ENCODE measurements at places on chromosomes 7 and 10.

GRCh38 chr10:86657396-86658011 lies 3.2 kb downstream of the OPN4 start:
- no peak overlapping the region for H3K27ac ChIP-seq
- H3K27me3 ChIP-seq, result peaks cover 3% of the 10 kb centered on the region
- peaks cover 30% of the 10 kb centered on the region for H3K4me1 ChIP-seq
- no peak for DNase-seq
- H3K36me3 ChIP-seq, result no peaks in the 10 kb centered on the region

DNA sequence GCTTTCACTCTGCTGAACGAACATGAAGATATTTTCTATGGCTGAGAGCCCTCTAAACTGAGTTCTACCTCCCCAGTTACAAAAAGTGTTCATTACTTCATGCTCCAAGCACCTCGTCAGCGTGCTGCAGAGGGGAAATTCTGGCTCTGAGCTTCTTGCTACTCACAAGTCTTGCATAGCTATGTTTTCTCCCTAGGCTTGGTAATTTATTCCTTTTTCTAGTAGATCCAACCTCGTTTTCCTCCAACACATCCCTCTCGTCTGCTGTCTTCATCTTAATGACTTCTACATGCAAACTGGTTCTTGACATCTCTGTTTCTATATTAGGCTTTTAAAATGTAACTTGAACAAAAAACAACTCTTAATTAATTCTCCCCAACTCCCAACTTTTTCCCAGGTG lies 1034.5 kb downstream of the REEP3 start:
- H3K36me3 ChIP-seq, result no peaks in the 10 kb centered on the region
- H3K4me3 ChIP-seq, result no peak overlapping the region
- no peaks in the 10 kb centered on the region for H3K4me1 ChIP-seq
- no peak overlapping the region for H3K27ac ChIP-seq
- DNase-seq, result no peak

- peaks cover 19% of the 10 kb centered on the region for H3K36me3 ChIP-seq
- no peak overlapping the region for H3K27ac ChIP-seq
- no peak for DNase-seq
- no peak overlapping the region for H3K4me3 ChIP-seq
These were observed 59.4 kb upstream of the ASAH2 start for GRCh38 chr10:50310560-50311174.

DNA sequence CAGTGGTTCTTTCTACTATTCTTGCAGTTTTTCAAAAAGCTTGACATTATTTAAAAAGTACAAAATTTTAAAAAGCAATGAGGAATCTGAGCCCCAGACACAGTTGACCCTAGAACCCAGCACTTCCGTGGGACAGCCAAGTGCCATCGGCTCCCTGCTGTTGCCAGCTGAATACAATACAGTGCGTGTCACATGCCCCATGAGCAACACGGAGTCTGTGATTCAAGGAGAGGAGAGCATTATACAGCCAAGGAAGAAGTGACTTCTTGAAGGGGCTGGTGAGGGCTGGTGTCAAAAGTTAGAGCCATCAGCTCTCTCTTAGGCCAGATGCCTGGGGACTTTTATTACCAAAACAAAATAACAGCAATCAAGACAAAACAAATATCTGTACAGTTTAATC lies 123.0 kb upstream of the FGFR2 start:
- no peaks in the 10 kb centered on the region for H3K4me1 ChIP-seq
- no peak overlapping the region for H3K27ac ChIP-seq
- no peaks in the 10 kb centered on the region for H3K36me3 ChIP-seq

- DNase-seq, result no peak
- no peaks in the 10 kb centered on the region for H3K27me3 ChIP-seq
- H3K4me3 ChIP-seq, result no peak overlapping the region
- peaks cover 11% of the 10 kb centered on the region for H3K36me3 ChIP-seq
These were observed 21.8 kb downstream of the SEMA3C start for GRCh38 chr7:80896906-80897598.

- DNase-seq, result no peak
- peaks cover 2% of the 10 kb centered on the region for H3K27me3 ChIP-seq
- H3K27ac ChIP-seq, result no peak overlapping the region
- H3K4me1 ChIP-seq, result peaks cover 6% of the 10 kb centered on the region
These were observed 36.4 kb upstream of the SRRM3 start for GRCh38 chr7:76165106-76165972.

- H3K27ac ChIP-seq, result no peak overlapping the region
- H3K27me3 ChIP-seq, result peaks cover 4% of the 10 kb centered on the region
- no peak overlapping the region for H3K4me3 ChIP-seq
- no peaks in the 10 kb centered on the region for H3K36me3 ChIP-seq
These were observed 76.2 kb downstream of the NXPH1 start for GRCh38 chr7:8509621-8510020.

- DNase-seq, result no peak
- no peak overlapping the region for H3K27ac ChIP-seq
- H3K4me1 ChIP-seq, result peaks cover 17% of the 10 kb centered on the region
- no peak overlapping the region for H3K4me3 ChIP-seq
These were observed 220.2 kb downstream of the KCNMA1 start for GRCh38 chr10:77417359-77417758.

DNA sequence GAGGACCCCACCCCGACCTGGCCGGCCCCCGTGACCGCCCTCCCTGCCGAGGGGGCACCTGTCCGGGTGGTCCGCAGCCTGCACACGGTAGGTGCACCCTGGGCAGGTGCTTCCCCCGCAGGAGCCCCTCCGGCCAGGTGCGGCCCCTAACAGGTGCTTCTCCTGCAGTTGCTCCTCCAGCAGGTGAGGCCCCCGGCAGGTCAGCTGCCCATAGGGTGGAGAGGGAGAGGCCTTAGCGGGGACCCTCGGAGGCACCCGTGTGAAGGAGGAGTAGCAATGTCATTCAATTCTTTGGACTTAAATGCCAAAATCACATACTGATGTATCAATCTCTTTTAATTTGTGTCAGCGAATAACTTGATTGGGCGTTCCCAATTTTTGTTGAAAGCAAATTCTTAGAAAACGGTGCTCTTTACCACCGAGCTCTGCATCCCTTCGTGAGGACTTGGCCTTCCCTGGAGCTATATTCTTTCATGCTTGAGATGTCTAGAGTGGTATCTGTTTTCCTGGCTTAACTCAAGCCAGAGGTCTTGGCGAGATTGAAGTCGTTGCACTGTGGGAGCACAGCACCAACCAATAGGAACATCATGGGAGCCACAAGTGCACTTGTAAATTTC lies 738 bp upstream of the NCAPG2 start:
- no peaks in the 10 kb centered on the region for H3K27me3 ChIP-seq
- H3K27ac ChIP-seq, result peak overlapping the region; percentile 83
- H3K4me3 ChIP-seq, result peak overlapping the region; percentile 95
- peaks cover 24% of the 10 kb centered on the region for H3K4me1 ChIP-seq
- peak; percentile 39 for DNase-seq
- H3K36me3 ChIP-seq, result peaks cover 3% of the 10 kb centered on the region

- H3K36me3 ChIP-seq, result no peaks in the 10 kb centered on the region
- H3K27ac ChIP-seq, result peak overlapping the region; percentile 89
These were observed 2.6 kb upstream of the RFC2 start for GRCh38 chr7:74256491-74257408.

- H3K27me3 ChIP-seq, result no peaks in the 10 kb centered on the region
- H3K4me3 ChIP-seq, result no peak overlapping the region
- H3K27ac ChIP-seq, result peak overlapping the region; percentile 86
- H3K4me1 ChIP-seq, result peaks cover 2% of the 10 kb centered on the region
These were observed 20.6 kb upstream of the CABCOCO1 start for GRCh38 chr10:61642150-61642571.

DNA sequence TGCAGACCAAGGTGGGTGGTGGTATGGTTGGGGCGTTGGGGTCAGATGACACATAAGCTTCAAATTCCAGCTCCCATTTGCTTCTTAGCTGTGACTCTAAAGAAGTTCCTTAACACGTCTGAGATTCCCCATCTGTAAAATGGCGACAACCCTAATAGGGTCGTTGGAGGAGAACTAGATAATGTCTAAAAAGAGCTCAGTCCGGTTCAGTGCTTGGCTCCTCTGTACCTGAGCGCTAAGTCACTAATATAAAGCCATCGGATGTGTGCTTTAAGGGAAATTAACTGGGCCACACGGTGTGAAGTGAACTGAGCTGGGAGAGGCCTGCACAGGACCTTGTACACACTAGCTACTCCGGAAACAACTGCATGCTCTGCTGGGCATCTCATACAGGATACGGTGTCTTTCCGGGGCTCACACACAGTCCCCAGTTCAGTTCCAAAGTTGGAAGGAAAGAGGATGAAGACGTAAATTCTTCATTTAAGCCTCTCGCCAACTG lies 476 bp upstream of the ZFYVE27 start:
- DNase-seq, result no peak
- H3K4me1 ChIP-seq, result peaks cover 14% of the 10 kb centered on the region
- peak overlapping the region; percentile 53 for H3K27ac ChIP-seq
- H3K27me3 ChIP-seq, result no peaks in the 10 kb centered on the region
- no peak overlapping the region for H3K4me3 ChIP-seq
- H3K36me3 ChIP-seq, result peaks cover 16% of the 10 kb centered on the region

GRCh38 chr10:75137533-75138438 lies 26.3 kb downstream of the SAMD8 start:
- H3K27ac ChIP-seq, result peak overlapping the region; percentile 9
- no peaks in the 10 kb centered on the region for H3K36me3 ChIP-seq
- peak; percentile 84 for DNase-seq
- H3K4me3 ChIP-seq, result no peak overlapping the region
- H3K27me3 ChIP-seq, result no peaks in the 10 kb centered on the region
- no peaks in the 10 kb centered on the region for H3K4me1 ChIP-seq

DNA sequence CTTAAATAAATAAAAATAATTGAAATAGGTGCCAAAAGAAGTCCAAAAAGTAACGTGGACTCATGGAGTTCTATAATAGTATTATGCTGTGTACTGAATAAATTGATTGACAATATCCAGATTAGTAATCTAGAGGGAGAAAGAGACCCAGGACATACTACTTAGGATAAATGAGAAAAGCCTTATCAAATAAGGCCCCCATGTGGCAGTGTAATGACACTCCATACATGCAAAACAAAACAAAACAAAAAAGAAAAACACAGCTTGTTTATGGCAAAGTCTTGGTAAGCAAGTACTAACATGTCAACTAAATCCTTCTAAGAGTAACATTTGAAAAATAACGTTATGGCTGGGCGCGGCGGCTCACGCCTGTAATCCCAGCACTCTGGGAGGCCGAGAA lies 3.6 kb upstream of the RUNDC3B start:
- peak; percentile 1 for DNase-seq
- H3K27ac ChIP-seq, result no peak overlapping the region
- no peak overlapping the region for H3K4me3 ChIP-seq
- H3K27me3 ChIP-seq, result peaks cover 21% of the 10 kb centered on the region
- H3K36me3 ChIP-seq, result no peaks in the 10 kb centered on the region

DNA sequence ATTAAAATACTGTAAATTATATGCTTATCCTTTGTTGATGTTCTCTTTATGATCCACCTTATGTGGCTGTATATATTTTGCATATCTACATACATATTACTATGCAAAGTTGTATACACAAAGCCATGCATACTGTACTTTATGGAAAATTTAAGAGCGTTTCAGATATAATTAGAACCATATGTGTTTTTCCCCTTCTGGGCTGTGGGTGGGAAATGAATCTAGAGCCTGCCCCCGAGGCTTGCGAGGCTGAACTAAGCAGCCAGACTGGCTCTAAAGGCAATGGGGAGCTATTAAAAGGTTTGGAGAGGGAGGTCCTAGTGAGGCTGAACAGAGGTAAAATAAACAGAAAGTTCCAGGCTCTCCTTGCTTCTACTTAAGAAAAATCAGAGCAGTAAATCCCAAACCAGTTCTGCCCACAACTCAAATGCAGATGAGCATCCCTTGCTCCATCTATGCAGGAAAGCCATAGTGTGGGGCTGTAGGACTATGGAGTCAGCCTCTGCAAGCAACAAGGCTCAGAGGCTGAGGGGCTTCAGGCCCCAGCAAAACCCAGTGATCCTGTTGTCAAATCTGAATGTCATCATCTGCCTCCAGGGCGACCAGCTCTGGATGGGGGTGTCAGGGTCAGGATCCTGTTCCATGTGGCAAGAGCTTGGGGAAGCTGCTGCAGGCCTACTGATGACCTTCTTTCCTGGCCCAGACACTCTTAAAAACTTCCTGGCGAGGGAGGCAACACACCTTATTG lies 14.1 kb upstream of the DDIT4 start:
- peak overlapping the region; percentile 83 for H3K27ac ChIP-seq
- H3K4me1 ChIP-seq, result peaks cover 57% of the 10 kb centered on the region
- no peaks in the 10 kb centered on the region for H3K36me3 ChIP-seq
- H3K27me3 ChIP-seq, result no peaks in the 10 kb centered on the region

DNA sequence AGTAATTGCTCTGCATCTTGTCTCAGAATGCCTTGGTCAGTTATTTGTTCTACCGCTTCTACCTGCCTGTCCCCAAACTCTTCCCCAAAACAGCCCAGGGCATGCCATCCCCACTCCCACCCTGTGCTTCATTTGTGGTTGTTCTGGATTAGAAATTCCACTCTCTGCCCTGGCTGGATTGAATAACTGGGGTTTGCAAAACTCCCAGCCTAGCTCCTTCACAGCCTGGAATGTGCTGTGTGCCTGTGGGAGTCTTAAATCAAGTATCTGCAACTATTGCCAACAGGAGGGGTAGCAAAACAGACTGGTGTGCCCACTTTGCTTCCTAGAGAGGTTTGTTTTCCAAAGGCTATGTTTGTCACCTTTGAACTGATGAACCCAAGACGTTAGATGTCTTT lies 24.2 kb downstream of the TSPAN15 start:
- peaks cover 3% of the 10 kb centered on the region for H3K36me3 ChIP-seq
- H3K27me3 ChIP-seq, result no peaks in the 10 kb centered on the region
- H3K27ac ChIP-seq, result peak overlapping the region; percentile 6
- no peak overlapping the region for H3K4me3 ChIP-seq

DNA sequence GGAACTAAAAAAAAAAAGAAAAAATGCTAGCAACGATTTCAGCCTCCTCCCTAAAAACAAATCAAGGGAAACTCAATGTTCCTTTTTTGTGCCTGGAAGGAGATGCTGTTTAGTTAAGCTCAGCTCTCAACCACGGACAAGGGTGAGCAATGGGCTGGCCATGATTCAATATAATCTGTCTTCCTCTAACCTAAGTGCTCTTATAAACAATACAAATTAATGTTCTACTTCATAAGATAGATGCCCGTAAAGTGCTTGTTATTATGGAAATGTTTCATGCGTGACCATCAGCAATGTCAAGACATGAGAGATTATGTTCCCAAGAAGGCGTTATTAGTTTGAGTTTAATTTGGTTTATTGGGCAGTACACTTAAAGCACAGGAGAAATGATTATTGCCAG lies 320.3 kb downstream of the SFMBT2 start:
- no peak overlapping the region for H3K4me3 ChIP-seq
- no peaks in the 10 kb centered on the region for H3K27me3 ChIP-seq
- no peaks in the 10 kb centered on the region for H3K36me3 ChIP-seq
- peaks cover 6% of the 10 kb centered on the region for H3K4me1 ChIP-seq
- H3K27ac ChIP-seq, result no peak overlapping the region

DNA sequence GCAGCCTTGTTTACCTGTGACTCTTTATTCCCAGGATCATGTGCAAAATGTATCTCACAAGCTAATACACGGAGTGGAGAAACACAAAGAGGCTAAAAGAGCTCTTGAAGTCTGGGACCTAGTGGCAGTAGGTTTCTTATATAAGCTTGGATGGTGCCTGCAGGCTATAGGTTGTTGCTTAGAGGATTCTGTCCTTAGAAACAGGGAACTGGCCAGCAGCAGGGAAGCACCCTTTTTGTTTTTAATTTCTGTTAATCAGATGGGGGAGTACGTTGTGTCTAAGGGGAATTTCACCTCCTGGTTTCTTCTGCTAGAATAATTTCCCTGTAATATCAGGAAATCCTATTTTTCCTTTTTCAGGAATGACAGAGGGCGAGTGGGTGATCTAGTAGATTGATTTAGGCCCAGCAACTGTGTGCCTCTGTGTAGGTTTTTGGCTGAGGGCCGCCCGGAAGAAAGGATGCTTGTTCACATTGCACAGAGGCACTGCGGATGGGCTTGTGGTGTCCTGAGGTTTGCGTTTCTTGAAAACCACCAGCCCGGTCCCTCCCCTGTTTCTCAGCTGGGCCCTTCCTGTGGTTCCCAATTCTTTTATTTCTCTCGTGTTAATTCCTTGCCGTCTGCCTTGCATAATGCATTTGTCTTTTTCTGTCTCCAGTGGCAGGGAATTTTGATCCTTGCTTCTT lies 158.0 kb downstream of the CAMK1D start:
- no peak overlapping the region for H3K4me3 ChIP-seq
- H3K27ac ChIP-seq, result no peak overlapping the region
- peaks cover 2% of the 10 kb centered on the region for H3K4me1 ChIP-seq
- DNase-seq, result no peak

Measured in muscle of leg (tissue), 16 donors.